ENCODE measurements at places on chromosomes 1 and 21.

GRCh38 chr21:35730325-35730724 is 330.0 kb downstream of the SETD4 start:
- no peak for DNase-seq

- DNase-seq: no peak
Measured at GRCh38 chr1:211928993-211929637, 98.6 kb upstream of the LPGAT1 start.

- no peak for DNase-seq
Measured at GRCh38 chr1:97145321-97145956, 423.9 kb downstream of the PTBP2 start.

DNA sequence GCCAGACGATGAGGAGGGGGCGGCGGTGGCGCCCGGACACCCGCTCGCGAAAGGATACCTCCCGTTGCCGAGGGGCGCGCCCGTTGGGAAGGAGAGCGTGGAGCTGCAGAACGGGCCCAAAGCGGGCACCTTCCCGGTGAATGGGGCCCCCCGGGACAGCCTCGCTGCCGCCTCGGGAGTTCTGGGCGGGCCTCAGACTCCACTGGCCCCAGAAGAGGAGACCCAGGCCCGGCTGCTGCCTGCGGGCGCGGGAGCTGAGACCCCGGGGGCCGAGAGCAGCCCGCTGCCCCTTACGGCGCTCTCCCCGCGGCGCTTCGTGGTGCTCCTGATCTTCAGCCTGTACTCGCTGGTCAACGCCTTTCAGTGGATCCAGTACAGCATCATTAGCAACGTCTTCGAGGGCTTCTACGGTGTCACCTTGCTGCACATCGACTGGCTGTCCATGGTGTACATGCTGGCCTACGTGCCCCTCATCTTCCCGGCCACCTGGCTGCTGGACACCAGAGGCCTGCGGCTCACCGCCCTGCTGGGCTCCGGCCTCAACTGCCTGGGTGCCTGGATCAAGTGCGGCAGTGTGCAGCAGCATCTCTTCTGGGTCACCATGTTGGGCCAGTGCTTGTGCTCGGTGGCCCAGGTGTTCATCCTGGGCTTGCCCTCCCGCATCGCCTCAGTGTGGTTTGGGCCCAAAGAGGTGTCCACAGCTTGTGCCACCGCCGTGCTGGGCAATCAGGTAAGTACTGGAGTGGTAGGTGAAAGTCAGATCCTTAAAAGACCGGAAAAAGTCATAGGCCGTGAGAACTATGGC is 588 bp downstream of the FLVCR1 start:
- DNase-seq: no peak

- DNase-seq: no peak
Measured at GRCh38 chr1:46718340-46718726, 581 bp downstream of the EFCAB14 start.
